ENCODE measurements at places on chromosomes 7 and 10.

DNA sequence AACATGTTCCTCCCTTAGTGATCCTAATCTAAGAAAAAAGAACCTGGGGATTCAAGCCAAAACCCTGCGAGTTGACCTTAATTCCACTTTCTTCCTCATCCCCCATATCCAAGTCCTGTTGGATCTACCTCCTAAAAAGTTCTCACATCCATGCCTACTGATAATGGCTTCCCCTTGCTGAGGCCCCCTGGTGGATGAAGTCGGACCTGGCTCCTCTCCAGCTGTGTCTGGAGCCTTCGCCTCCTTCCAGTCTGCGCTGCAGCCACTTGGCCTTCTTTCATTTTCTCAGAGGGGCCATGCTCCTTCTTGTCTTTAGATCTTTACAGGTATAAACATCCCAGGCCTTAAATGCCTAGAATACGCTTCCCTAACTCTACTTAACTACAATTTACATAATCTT, 8.1 kb downstream of the PDE1C start:
- no peak for DNase-seq

DNA sequence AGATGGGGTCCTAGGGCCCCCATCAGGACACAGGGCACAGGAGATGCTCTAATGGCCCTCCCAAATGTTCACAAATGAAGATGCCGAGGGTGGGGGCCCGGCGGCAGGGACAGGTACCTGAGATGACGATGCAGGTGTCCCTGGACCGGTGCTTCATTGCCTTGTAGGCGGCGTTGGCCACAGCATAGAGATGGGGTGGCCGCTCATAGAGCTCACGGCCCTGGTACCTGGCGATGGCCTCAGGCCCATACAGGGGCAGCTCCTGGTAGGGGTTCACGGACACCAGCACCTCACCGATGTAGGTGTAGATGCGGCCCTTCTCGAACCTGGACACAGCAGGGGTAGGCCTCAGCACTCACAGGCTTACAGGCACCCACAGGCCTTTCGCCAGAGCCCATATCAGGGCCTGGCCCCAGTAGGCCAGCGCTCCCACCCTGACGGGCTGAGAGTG, 2.0 kb downstream of the MYO1G start:
- no peak for DNase-seq

GRCh38 chr10:117537436-117537903, 5.1 kb upstream of the EMX2 start:
- DNase-seq, result no peak

GRCh38 chr10:75051308-75051707, 60.1 kb upstream of the SAMD8 start:
- DNase-seq, result no peak

DNA sequence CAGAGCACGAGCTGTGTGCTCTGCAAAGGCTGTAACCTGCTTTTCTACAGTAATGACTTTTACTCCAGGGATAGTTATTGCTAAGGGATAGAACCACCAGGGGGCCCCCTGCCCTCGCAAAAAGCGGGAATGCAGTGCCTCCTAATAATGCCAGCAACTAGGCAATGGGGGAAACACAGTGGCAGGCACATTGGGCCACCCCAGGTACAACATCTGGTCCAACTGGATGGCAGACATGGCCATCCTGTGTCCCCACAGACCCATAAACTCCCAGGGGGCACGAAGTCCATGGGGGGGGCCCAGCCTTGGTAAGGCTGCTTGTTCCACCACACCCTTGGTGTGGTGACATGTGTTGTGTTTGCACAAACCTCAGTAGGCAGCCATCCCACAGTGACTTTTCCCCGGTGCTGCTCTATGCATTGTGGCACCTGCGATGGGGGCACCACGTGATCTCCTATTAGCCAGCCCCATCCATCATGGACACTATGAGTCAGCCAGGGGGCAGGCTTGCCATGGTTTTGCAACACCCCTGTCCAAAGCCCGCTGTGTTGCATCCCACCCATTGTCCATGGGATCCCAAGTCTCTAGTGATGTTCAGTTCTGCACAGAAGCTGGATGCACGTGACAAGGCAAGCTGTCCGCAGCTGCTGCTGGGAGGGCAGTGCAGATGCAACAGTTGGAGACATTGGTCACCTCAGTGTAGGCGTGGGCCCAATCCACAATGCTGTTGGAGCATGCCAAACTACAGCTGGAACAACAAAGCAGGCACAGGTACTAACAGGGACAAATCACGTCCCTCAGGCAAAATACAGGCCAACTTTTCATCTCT, 84.0 kb downstream of the ANLN start:
- DNase-seq, result peak; percentile 30

GRCh38 chr7:94069162-94069739, 65.1 kb upstream of the BET1 start:
- no peak for DNase-seq

DNA sequence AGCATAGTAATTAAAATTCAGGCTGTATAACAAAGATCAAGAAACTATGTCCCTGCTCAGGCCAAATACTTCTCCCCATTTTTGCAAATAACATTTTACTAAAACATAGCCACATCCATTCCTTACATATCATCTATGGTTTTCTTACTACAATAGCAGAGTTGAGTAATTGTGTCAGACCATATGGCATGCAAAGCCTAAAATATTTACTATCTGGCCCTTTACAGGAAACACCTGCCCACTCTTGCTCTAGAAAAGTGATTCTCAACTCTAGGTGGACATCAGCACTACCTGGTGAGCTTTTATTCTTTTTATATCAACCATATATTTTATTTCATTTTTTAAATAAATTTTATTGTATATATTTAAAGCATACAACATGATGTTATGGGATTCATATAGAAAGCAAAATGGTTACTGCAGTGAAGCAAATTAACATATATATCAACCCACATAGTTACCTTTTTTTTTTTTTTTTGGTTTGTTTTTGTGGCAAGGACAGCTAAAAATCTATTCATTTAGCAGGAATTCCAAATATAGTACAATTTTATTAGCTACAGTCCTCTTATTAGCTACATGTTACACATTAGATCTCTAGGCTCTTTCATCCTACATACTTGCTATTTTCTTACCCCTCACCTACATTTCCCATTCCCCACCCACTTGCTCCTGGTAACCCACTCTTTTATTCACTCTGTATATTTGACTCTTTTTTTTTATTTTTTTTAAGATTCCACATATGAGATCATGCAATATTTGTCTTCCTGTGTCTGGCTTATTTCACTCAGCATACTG, 19.6 kb downstream of the ABI1 start:
- DNase-seq, result no peak

GRCh38 chr10:122232769-122233168, 38.3 kb upstream of the BTBD16 start:
- no peak for DNase-seq

- DNase-seq, result no peak
Observed at GRCh38 chr7:69677054-69677852, 79.0 kb downstream of the AUTS2 start.

- DNase-seq, result no peak
Observed at GRCh38 chr7:20302891-20303290, 27.8 kb upstream of the ITGB8 start.

GRCh38 chr10:51389415-51390321, 309.7 kb downstream of the CSTF2T start:
- peak; percentile 28 for DNase-seq

DNA sequence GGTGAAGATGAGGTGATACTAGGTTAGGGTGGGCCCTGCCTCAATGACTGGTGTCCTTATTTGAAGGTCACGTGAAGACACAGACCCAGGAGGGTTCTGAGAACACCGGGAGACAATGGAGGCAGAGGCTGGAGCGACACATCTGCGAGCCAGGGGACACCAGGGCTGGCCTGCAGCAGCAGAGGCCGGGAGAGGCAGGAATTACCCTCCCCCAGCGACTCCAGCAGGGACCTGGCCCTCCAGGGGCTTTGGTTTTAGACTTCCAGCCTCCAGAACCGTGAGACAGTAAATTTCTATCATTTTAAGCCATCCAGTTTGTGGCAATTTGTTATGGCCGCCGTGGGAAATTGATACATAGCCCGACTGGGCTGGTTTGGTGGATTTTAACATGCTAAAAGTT, 152.2 kb downstream of the DNAJB6 start:
- DNase-seq, result no peak
